ENCODE measurements at places on chromosomes 6 and 20.

DNA sequence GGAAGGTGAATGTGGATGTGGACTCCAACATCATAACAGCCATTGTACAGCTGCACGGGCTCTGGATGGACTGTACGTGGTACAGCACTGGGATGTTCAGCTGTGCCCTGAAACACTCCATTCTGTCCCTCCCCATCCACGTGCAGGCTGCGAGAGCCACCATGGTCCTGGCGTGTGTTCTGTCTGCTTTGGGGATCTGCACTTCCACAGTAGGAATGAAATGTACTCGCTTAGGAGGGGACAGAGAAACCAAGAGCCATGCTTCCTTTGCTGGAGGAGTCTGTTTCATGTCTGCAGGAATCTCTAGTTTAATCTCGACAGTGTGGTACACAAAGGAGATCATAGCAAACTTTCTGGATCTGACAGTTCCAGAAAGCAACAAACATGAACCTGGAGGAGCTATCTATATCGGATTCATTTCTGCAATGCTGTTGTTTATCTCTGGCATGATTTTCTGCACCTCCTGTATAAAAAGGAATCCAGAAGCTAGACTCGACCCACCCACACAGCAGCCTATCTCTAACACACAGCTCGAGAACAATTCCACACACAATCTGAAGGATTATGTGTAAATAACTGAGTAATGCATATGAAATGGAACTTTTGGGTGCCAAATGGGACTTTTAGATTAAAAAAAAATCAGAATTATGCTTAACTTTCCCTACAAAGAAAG is 12.1 kb downstream of the CLDN20 start:
- no peak for DNase-seq

DNA sequence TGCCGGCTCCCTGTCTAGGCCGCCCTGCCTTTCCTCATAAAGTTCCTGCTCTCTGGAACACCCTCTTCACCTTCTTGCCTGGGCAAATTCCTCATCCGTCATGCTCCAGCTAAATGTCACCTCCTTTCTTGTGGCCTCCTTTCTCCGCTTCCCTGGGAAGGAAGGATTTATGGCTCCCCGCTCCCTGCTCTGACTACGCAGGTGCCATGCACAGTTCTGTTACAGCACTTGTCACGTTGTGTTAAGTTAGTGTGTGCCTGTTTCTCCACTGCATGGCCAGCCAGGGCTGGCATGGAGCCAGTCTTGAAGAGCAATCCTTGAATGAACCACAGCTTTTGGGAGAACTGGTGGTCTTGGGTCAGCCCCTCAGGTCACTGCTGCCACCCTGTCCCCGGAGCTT is 61.7 kb downstream of the CD40 start:
- DNase-seq, result no peak

GRCh38 chr20:62296724-62297448 is 5.9 kb upstream of the ADRM1 start:
- no peak for DNase-seq

GRCh38 chr6:32096394-32097258 is 12.5 kb downstream of the TNXB start:
- DNase-seq, result no peak

DNA sequence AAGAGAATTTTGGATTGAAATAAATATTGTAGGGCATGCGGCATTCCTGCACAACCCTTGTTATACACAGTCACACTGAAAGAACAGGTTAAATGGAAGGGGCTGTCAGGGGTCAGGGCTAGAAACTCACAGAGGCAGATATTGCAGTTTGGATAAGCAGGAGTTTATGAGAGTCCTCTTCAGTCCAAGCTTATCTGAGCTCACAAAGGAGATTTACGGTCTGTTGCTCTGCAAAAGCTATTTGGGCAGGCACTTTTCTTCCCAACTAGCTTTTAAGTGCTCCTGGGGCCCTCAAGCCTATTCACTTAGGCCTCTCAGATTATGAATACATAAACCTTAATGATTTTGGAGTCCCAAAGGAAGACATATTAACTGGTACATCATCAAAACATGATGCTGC is 156.2 kb downstream of the SOX4 start:
- no peak for DNase-seq

DNA sequence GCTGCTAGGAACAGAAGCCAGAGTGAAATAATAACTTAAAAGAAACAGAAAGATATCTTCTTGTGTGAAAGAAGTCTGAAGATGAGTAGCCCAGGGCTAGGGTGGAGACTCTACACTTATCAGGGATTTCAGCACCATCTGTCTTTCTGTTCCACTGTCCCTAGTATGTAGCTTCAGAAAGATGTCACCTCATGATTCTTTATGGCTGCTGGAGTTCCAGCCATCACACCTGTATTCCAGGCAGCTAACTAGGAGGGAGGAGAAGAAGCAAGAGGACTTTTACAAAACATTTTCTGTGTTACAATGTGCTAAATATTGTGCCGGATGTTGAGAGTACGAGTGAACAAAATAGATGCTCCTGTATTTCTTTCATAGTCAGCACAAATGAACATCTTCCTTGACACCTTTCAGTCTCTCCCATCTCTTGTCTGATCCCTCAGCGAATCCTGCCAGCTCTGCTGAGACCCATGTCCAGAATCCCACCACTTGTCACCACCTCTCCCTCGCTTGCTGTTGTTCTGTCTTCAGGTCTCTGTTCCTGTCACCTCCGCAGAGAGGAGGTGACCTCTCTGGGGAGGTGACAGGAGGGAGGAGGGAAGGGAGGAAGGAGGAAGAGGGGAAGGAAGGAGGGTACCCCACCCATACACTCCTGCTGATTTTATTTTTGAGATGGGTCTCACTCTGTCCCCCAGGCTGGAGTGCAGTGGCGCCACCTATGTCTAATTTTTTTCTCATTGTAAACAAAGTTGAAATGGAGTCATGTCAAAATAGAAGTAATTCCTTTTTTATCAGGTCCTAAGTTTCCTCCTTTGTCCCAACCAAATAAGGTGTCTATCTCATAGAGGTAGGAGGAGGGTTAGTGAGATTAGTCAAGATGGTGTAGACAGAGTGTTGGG is 188.9 kb downstream of the TFAP2C start:
- DNase-seq, result no peak

- no peak for DNase-seq
Observed at GRCh38 chr20:33124994-33125393, 43.0 kb upstream of the BPIFA2 start.

GRCh38 chr6:9503111-9503761 is 911.6 kb downstream of the TFAP2A start:
- no peak for DNase-seq

- no peak for DNase-seq
Observed at GRCh38 chr20:31857861-31858759, 12.2 kb downstream of the DUSP15 start.

GRCh38 chr20:36473164-36473563 is 68.2 kb upstream of the MYL9 start:
- no peak for DNase-seq

DNA sequence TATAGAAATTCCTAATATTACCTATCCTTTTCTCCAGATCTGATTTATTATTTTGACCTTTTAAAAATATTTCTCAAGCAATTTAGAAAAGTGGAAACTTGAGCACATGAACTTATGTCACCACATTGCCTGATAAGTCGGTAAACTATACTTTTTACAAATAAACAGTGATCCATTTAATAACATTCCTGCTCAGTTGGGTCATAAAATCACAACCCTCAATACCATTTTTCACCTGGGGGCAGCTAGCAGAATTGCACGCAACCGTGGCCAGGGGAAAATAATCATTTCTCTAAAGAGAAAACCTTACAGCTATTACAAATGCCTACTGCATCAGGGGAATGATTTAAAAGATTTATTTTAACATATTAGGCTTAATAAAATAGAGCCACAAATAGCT is 614.5 kb downstream of the PHF3 start:
- DNase-seq, result no peak

Measured in stimulated activated CD8-positive, alpha-beta memory T cell treated with anti-CD3 and anti-CD28 coated beads, Interleukin-4, amount 100 ng/mL, for 4 hours (primary cell).